ENCODE measurements at places on chromosomes 16 and 17. TPM values are rescaled to one million over a fixed set of nuclear protein-coding genes. Genes with fewer than 3 reads are reported as not detected.

DNA sequence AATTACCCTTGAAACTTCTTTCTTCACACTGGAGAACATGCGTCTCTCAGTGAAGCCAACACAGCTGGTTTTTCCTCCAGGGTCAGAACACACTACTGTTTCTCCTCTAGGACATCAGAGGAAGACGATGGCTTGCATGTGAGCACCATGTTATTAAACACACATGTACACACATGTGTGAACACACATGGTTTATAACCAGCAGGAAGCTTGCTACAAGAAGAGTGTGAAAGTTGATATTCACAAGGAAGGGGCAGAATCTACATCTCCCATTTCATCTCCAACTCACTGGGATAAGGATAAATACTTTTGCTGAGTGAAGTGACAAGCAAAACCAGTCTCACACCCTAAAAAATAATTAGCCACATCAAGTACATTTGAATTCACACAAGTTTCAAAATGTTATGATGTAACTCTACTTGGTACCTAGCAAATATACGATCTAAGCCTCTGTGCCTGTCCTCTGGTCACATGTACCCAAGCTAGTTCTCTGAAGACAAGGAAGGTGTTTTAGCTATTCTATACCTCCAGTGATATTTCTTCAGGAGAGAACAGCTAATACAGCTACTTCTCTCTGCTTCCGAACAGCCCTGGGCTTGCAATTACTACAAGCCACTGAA, 127.7 kb downstream of the PARN start:
- no peak for DNase-seq
- H3K4me3 ChIP-seq = no peak overlapping the region
- no peak overlapping the region for H3K27ac ChIP-seq
- peaks cover 3% of the 10 kb centered on the region for H3K4me1 ChIP-seq
- H3K27me3 ChIP-seq = no peaks in the 10 kb centered on the region
- H3K36me3 ChIP-seq = peaks cover 3% of the 10 kb centered on the region

DNA sequence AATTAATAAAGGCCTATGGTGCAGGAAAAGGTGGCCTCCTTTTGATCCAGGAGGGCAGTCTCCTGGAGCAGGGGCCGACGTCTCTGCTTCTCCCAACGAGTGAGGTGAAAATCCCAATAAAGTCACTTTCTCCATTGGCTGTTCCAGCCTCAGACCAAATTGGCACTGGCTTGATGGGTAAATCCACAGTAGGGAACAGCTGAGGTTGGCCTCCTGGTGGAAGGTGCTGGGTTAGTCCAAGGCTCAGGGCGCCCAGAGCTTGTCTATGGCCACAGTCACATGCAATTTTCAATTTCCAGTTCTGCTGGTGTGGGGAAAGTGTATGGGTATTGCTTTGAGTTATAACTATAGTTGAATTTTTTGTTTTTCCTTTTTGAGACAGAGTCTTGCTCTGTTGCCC, 79.0 kb downstream of the NETO2 start:
- H3K27me3 ChIP-seq = no peaks in the 10 kb centered on the region
- H3K4me1 ChIP-seq = no peaks in the 10 kb centered on the region
- H3K36me3 ChIP-seq = no peaks in the 10 kb centered on the region

GRCh38 chr17:7108560-7108925, 6.1 kb downstream of the ASGR2 start:
- H3K4me3 ChIP-seq = no peak overlapping the region
- no peaks in the 10 kb centered on the region for H3K4me1 ChIP-seq
- no peak for DNase-seq

DNA sequence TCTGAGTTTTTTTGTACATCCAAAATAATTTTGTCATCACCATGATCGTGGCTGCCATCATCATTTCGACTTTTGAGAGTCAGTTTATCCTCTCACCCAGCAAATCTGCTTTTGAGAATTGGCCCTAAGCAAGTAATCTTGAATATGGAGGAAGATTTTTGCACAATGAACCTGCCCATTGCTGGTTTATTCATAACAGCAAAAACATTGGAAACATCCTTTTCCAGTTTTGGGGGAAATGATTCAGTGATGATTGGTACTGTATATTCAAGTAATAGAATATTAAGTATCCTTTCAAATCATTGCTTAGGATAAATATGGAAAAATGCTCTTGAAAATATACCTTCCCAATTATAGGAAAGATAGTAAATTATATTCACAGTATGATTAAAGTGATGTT, 53.1 kb downstream of the PRKCA start:
- H3K4me3 ChIP-seq = no peak overlapping the region
- no peak overlapping the region for H3K27ac ChIP-seq
- no peaks in the 10 kb centered on the region for H3K36me3 ChIP-seq

GRCh38 chr16:56337131-56337857, 88.1 kb downstream of the AMFR start:
- no peaks in the 10 kb centered on the region for H3K4me1 ChIP-seq
- no peaks in the 10 kb centered on the region for H3K36me3 ChIP-seq

GRCh38 chr17:48261297-48261880, 153.8 kb downstream of the SNX11 start:
- no peaks in the 10 kb centered on the region for H3K27me3 ChIP-seq
- H3K4me1 ChIP-seq = no peaks in the 10 kb centered on the region
- DNase-seq = no peak
- H3K36me3 ChIP-seq = no peaks in the 10 kb centered on the region
- no peak overlapping the region for H3K4me3 ChIP-seq

- no peak overlapping the region for H3K27ac ChIP-seq
- peaks cover 9% of the 10 kb centered on the region for H3K4me1 ChIP-seq
- DNase-seq = no peak
- peaks cover 10% of the 10 kb centered on the region for H3K36me3 ChIP-seq
These were observed 3.0 kb downstream of the KAT2A start for GRCh38 chr17:42118126-42118510.

GRCh38 chr17:66357037-66357436, 54.6 kb downstream of the PRKCA start:
- H3K4me3 ChIP-seq = no peak overlapping the region
- H3K27ac ChIP-seq = no peak overlapping the region
- no peaks in the 10 kb centered on the region for H3K27me3 ChIP-seq
- H3K36me3 ChIP-seq = no peaks in the 10 kb centered on the region
- DNase-seq = no peak

- no peak for DNase-seq
- peaks cover 6% of the 10 kb centered on the region for H3K4me1 ChIP-seq
- no peaks in the 10 kb centered on the region for H3K36me3 ChIP-seq
- H3K4me3 ChIP-seq = no peak overlapping the region
- no peaks in the 10 kb centered on the region for H3K27me3 ChIP-seq
These were observed 706.1 kb downstream of the WWOX start for GRCh38 chr16:78805556-78805955.

GRCh38 chr17:77107506-77108433, 33.0 kb upstream of the SEC14L1 start:
- peaks cover 4% of the 10 kb centered on the region for H3K4me1 ChIP-seq
- DNase-seq = no peak
- no peaks in the 10 kb centered on the region for H3K27me3 ChIP-seq
- H3K27ac ChIP-seq = peak overlapping the region; percentile 30

DNA sequence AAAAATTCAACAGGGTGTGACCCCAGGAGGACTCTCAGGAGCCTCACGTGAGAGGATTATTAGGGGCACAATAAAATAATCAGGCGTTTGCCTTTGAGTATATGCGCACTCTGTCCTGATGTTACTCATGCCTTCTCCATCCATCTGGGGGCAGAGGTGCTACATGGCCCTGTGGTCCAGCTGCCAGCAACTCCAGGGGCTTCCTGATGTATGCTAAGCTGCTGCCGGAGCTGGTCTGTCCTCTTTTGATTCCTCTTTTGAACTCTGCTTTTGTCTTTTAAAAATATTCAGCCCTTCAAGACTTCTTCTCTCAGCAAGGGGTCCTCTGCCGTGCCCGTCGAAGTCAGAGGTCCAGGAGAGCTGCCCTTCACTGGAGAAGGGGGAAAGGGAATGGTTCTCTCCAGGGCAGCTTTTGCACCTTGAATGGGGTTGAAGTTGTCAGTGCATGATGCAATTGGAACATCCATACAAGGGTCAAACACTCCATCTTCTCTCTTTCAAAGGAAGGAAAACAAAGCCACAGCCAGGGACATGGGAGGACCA, 431.4 kb downstream of the SHISA9 start:
- no peaks in the 10 kb centered on the region for H3K36me3 ChIP-seq
- H3K27ac ChIP-seq = no peak overlapping the region
- H3K4me1 ChIP-seq = no peaks in the 10 kb centered on the region
- DNase-seq = no peak
- H3K4me3 ChIP-seq = no peak overlapping the region

GRCh38 chr17:17603178-17603894, 11.8 kb upstream of the PEMT start:
- no peak for DNase-seq
- H3K27me3 ChIP-seq = no peaks in the 10 kb centered on the region
- H3K4me3 ChIP-seq = no peak overlapping the region
- no peak overlapping the region for H3K27ac ChIP-seq

DNA sequence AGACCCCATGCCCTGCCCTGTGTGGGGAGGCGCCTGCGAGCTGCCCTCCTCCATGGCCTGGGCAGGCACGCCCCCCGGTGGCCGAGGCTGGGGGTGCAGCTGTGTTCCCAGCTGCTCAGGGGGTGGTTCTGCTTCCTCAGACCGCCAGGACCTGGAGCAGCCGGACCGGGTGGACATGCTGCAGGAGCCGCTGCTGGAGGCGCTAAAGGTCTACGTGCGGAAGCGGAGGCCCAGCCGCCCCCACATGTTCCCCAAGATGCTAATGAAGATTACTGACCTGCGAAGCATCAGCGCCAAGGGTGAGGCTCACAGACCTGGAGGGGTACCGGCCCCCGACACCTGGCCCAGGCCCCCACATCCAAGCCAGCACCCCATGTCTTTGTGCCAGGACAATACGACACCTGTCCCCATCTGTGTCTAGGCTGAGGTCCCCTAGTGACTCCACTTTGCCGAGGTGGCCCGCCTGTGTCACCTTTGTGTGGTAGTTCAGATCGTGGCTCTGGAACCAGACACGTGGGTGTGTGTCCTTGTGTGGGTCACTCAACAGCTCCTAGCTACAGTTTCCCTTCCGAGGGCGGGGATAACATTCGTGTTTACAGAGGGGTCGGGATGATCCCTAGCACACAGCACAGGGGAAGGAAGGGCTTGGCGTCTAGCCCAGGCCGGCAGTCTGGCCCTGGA, 9.3 kb downstream of the GJD3 start:
- no peak for DNase-seq
- H3K4me1 ChIP-seq = no peaks in the 10 kb centered on the region
- H3K36me3 ChIP-seq = peaks cover 22% of the 10 kb centered on the region
- peaks cover 14% of the 10 kb centered on the region for H3K27me3 ChIP-seq
- no peak overlapping the region for H3K27ac ChIP-seq
- no peak overlapping the region for H3K4me3 ChIP-seq

- H3K36me3 ChIP-seq = peaks cover 17% of the 10 kb centered on the region
- H3K27me3 ChIP-seq = no peaks in the 10 kb centered on the region
- no peak overlapping the region for H3K27ac ChIP-seq
- no peaks in the 10 kb centered on the region for H3K4me1 ChIP-seq
These were observed 7.7 kb downstream of the KNOP1 start for GRCh38 chr16:19710191-19710908.

DNA sequence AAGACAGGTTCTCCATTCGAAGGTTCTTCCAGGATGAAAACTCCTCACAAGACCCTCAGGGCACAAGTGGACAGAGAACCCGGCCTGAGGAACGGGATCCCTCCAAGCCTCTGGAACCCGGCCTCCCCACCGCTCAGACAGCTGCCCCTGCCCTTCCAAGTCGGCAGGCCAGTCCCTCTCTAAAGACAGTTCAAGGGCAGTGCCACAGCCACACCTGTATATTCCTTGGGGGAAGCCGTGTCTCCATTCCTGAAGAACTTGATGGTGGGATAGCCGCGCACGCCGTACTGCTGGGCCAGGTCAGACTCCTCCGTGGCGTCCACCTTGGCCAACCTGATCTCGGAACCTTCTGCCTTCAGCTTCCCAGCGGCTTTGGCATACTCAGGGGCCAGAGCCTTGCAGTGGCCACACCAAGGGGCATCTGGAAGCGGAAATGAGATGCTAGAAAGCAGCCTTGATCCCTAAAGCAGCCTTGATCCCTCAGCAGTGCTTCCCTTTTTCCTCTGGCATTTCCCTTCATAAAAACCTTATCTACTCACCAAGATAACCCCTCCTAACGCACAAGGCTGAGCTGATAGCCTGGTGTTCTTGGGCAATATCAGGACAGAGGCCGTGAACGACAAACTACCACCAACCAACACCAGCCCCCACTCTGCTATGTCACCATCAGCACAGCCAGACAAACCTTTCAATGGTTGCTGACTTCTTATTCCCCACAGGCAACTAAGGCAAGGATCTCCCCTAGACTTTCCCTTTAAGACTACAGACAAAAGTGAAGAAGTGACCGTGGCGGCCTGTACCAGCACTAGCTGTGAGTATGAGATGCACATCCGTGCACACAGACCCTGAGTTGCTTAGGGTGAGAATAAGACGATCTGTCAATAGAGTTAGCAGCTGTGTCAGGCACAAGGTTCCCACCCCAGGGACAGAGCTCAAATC, 1.1 kb downstream of the P4HB start:
- H3K4me3 ChIP-seq = peak overlapping the region; percentile 97
- H3K4me1 ChIP-seq = peaks cover 34% of the 10 kb centered on the region
- no peaks in the 10 kb centered on the region for H3K27me3 ChIP-seq
- DNase-seq = no peak
- H3K27ac ChIP-seq = peak overlapping the region; percentile 95

GRCh38 chr16:85360323-85361277, 248.3 kb upstream of the CIBAR2 start:
- H3K4me3 ChIP-seq = no peak overlapping the region
- H3K27me3 ChIP-seq = peaks cover 2% of the 10 kb centered on the region
- no peak overlapping the region for H3K27ac ChIP-seq

- DNase-seq = no peak
- no peaks in the 10 kb centered on the region for H3K36me3 ChIP-seq
- H3K4me3 ChIP-seq = no peak overlapping the region
These were observed 8.5 kb downstream of the SNTB2 start for GRCh38 chr16:69195369-69196029.

DNA sequence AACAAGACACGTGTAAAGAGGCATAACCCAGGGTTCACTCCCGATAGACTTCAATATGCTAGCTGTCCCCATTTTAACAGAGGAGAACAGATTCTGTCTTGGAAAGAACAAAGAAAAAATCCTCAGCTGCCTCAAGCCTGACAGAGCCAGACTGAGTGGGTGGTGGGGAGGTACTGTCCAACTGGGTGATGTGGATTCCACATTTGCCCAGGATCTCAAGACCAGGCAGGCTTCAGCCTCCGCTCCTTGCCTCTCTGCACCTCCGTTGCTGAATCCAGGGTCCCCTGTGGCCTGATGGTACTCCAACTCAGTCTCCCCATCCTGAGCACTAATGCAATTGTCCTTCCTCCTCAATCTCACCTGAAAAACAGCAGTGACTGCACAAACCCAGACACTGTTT, 163.8 kb downstream of the GSG1L start:
- no peaks in the 10 kb centered on the region for H3K27me3 ChIP-seq
- no peak for DNase-seq
- H3K27ac ChIP-seq = no peak overlapping the region
- H3K4me3 ChIP-seq = no peak overlapping the region
- no peaks in the 10 kb centered on the region for H3K36me3 ChIP-seq
- H3K4me1 ChIP-seq = no peaks in the 10 kb centered on the region

GRCh38 chr17:78529251-78529650, 47.9 kb downstream of the DNAH17 start:
- no peaks in the 10 kb centered on the region for H3K36me3 ChIP-seq
- no peaks in the 10 kb centered on the region for H3K4me1 ChIP-seq
- DNase-seq = no peak
- no peak overlapping the region for H3K4me3 ChIP-seq

- no peak for DNase-seq
- H3K4me1 ChIP-seq = no peaks in the 10 kb centered on the region
- no peaks in the 10 kb centered on the region for H3K36me3 ChIP-seq
- H3K27me3 ChIP-seq = no peaks in the 10 kb centered on the region
- H3K27ac ChIP-seq = no peak overlapping the region
- no peak overlapping the region for H3K4me3 ChIP-seq
These were observed 23.6 kb downstream of the USP6 start for GRCh38 chr17:5139458-5139732.

The CCDC200 gene
- total RNA-seq = not detected

The CDRT15 gene
- not detected for total RNA-seq

The TM4SF5 gene
- not detected for total RNA-seq

The EPX gene
- total RNA-seq = 14.9 TPM

The SLC5A11 gene
- 0.09 TPM for total RNA-seq

Data from thymus (tissue), 14 donors.